ENCODE measurements at places on chromosomes 6 and 20.

DNA sequence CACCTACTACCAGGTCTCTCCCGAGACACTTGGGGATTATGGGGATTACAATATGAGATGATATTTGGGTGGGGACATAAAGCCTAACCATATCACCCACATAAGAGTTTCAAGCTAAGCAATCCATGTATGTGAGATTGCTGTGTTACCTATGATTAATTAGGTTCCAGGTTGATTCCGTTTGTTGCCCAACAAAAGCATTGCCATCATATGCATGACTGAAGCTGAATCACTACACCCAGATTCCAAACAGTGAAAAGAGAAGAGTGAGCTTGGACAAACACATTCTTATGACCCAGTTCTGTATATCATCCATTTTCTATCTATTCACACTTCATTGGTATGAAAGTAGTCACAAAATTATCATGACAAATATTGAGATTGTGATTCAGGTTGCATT, 952.5 kb upstream of the MAN1A1 start:
- no peak for DNase-seq

- DNase-seq: no peak
Observed at GRCh38 chr6:142726616-142727015, 218.4 kb downstream of the HIVEP2 start.

DNA sequence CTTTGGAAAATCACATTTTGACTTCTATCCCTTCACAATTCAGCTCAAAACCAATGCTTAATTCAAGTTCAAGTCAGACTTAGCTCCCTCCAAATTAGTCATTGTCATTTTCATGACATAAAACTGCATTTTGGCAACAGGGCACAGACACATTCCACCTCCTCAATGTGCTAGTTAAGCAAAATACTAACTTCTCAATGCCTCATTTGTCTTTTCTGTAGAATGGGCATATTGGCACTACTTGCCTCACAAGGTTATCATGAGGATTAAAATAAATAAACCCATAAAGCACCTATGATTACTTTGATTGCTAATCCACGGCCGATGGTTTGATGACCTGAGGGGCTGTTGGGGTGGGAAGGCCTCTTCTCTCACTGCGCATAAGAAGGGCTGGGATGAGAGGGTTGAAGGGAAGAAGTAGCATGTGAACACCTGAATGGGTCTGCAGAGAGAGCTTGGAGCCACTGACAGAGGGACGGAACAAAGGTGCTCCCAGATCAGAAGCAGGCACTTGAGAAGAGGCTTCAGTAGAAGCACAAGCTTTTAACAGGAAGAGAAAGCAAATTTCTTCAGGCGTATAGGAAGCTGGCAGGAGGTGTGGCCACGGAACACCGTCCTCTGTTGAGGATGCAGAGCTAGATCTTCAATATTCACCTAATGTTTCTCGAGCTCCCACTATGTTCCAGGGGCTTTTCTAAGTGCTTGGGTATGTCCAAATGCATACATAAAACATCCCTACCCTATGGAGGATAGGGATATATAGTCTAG, 11.7 kb upstream of the TBC1D7 start:
- DNase-seq: no peak

DNA sequence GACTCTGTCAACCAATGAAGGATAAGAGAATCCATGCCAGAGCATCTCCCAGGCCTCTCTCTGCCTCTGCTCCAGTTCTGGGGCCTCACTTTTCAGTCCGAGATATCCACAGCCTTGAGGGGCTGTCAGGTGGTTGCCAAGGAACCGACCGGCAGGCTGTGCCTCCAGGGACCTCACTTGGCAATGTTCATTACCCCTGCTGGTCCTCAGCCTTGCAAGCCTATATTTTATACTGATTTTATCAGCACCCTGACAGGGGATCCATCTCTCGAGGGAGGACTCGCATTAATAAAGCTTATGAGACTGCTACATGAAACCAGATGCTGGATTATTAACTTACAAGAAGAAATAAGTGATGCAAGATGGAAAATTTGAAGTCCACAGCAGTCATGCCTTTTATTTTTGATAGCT, 39.9 kb downstream of the TMC2 start:
- no peak for DNase-seq

- no peak for DNase-seq
Observed at GRCh38 chr6:94357381-94357980, 938.1 kb upstream of the EPHA7 start.

- DNase-seq: no peak
Observed at GRCh38 chr6:63458480-63459115, 113.7 kb upstream of the LOC128125822 start.

GRCh38 chr6:53639520-53639919, 26.0 kb downstream of the KLHL31 start:
- DNase-seq: no peak

DNA sequence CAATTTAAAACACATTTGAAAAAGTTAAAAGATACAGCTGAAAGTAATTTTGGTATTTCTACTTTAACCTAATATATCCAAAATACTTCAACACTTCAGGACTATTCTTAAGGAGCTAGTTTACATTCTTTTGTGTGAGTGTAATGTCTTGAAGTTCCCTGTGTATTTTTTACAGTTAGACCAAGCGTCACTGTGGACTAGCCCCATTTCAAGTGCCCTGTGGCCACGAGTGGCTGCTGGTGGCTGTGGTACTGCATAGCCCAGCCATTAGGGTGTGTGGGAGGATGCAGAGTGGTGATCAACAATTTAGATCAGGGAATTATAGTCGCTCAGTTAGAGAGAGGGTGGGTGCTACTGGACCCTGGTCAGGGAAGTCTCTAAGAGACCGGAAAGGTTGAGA, 869 bp upstream of the CST5 start:
- no peak for DNase-seq

- DNase-seq: no peak
Observed at GRCh38 chr6:161140554-161140875, 133.3 kb downstream of the AGPAT4 start.

GRCh38 chr6:6455272-6455671, 133.2 kb upstream of the LY86 start:
- DNase-seq: no peak

- DNase-seq: no peak
Observed at GRCh38 chr6:3323696-3324261, 65.0 kb downstream of the PSMG4 start.

DNA sequence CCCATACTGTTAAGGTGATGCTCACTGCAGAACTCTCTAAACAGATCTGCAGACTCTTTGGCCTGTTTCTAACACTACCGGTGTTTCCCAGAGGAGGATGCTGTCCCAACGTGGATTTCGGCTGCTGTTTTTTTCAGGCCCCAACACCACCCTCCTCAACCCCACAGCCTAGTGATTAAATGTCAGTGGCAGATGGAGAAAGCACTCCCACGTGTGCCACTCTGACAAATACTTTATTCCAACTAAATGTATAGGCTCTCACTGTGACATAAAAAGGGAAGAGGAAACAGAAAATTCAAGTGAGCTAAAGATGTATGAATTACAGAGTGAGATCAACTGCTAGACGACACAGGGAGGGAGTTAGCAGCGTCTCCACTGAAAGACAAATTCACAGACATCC, 3.6 kb downstream of the TBC1D20 start:
- no peak for DNase-seq

- DNase-seq: no peak
Observed at GRCh38 chr6:34295721-34296120, 46.9 kb upstream of the SMIM29 start.

- no peak for DNase-seq
Observed at GRCh38 chr20:15455279-15455678, 1117.9 kb upstream of the FLRT3 start.

DNA sequence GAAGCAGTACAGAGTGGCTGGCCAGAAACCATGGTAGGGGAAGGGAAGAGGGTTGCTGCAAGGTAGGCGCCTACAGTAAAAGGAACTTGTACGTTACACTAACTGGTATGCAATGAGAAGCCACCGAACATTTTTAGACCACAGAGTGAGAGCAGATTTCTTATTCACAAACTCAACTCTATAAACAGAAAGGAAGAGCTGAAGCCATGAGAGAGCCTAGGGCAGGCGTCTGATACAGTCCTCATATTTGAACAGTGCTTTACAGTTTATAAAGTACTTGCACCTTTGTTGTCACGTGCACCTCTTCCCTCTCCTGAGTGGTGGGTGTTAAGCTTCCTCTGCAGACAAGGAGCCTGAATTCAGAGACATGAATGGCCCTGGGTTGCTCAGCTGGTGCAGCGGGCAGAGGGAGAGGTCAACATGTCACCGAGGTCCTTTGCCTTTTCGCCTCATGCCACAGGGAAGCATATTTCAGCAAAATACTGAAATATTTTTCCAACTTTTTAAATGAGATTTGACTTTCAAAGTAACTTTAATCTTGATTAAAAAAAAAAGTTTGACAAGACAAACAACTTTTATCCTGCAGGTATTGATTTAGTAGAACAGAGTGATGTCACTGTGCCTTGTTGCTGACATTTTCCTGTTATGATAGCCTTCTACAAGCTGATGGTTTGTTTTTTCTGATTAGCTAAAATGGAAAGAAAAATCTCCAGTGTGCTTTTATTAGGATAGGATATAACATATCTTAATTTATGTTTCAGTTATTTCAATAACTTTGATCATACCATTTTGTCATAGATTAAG, 23.8 kb downstream of the UST start:
- DNase-seq: no peak

DNA sequence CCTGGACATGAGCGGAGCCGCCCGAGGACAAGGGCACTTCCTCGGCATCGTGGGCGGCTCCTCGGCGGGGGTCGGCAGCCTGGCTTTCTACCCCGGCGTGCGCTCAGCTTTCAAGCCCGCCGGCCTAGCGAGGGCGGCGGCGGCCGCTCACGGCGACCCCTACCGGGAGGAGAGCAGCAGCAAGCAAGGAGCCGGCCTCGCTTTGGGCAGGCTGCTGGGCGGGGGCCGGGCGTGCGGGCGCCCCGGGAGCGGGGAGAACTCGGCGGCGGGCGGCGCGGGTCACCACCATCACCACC, 6.7 kb downstream of the PRDM13 start:
- DNase-seq: no peak

- no peak for DNase-seq
Observed at GRCh38 chr6:135311446-135312200, 130.5 kb downstream of the MYB start.

DNA sequence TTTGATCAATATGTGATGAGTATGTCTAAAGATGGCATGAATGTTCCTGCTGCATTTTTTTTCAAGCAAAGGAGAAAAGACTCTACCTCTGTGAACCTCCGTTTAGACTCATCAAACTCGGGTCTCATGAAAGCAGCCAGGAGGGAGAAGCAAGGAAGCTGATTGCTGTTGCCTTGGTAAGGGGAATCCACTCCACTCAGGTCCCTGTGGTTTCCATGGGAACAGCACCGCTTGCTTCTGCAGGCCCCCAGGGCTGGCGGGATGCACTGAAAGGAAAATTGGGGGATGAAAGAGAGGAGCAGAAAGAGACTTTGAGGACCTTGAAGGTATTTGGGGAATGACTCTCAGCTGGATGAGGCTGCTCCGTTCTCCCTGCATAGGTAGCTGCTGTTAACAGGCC, 249.6 kb upstream of the RIN2 start:
- no peak for DNase-seq

DNA sequence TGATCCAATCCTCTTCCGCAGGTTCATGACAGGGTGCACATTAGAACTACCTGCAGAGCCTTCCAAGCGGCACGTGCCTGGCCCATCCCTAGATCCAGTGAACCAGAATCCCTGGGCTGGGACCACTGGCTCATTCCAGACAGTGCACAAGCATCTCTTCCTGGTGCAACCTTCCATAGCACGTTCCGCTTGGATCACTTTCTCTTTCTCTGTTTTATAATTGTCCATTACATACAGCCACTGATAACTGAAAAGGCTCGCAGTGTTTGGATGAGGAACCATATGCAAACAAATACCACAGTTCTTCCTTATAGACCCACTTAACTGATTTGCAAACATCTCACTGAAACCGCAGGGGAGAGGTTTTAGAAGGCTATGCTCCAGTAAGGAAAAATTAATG, 59.6 kb upstream of the DDR1 start:
- DNase-seq: no peak

- peak; percentile 50 for DNase-seq
Observed at GRCh38 chr6:163414117-163414945, at the start of gene QKI. QKI (plus strand) TSS chr6:163414718; CDS start chr6:163415194, 476 bp downstream.

- DNase-seq: no peak
Observed at GRCh38 chr20:54491506-54491905, 16.1 kb downstream of the DOK5 start.

Measured in H4 (cell line).